ENCODE measurements at places on chromosomes 5 and 9. TPM values are rescaled to one million over a fixed set of nuclear protein-coding genes. Genes with fewer than 3 reads are reported as not detected.

GRCh38 chr9:76027416-76027815 lies 136.9 kb downstream of the PCSK5 start:
- no peak for DNase-seq

GRCh38 chr9:102514541-102514940 lies 480.6 kb upstream of the CYLC2 start:
- no peak for DNase-seq

DNA sequence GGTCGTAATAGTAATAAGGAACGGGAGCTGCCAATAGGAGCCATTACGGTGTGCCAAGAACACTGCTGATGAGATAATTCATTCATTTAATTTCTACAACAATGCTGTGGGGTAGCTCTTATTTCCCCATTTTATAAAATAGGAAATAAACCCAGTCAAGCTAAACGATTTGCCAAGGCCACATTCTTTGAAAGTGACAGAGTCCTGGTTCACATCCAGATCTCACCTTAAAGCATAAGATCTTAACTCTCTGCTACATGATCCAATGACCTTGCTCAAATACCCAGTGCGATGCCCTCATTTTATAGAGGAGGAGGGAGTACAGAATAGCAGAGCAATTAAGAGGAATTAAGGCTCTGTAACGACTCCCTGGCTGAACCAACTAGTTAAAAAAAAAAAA lies 5.0 kb downstream of the PDE6A start:
- no peak for DNase-seq

DNA sequence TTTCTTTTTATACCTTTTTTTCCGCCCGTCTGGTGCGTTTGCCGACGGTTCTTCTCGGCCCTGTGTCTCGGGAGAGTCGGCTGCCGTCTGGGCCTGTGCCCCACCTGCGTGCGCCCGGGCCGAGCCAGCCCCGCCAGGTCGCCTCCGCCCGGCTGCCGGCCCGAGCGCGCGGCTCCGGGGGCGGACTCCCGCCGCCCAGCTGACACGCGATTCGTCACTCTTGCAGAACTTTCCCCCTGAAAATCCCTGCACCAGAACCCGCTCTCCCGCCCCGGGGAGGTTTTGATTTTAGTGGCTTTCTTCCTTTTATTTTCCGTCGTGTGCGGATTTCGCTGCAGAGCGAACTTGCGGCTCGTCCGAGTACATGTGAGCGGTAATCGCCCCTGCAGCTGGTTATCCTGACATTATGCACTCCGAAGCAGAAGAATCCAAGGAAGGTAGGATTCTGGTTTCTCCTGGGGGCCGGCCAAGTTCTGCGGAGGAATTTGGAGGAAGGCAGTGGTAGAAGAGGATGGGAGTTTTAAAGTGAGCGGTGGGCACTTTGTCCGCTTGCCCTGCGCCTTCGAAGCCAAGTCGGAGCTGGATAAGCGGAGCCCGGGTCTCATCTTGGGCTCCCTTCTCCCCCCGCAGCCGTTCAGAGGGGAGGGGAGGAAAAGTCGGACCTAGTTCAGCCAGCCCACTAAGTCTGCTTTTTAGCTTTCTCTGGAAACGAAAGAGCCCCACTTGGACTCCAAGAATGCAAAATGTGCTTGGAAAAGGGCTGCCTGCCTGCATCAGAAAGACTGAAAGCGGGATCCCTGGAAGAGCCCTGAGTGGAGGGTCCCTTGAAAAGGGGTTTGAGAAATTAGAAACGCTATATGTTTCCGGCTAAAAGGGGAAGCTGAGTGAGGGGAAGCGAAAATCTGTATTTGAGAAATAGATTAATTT lies at the start of gene TNFAIP8:
TNFAIP8 (plus strand) TSS at position 335 of the 927 bp plus-strand sequence; CDS start at position 407, 72 bp downstream.
- DNase-seq: no peak

DNA sequence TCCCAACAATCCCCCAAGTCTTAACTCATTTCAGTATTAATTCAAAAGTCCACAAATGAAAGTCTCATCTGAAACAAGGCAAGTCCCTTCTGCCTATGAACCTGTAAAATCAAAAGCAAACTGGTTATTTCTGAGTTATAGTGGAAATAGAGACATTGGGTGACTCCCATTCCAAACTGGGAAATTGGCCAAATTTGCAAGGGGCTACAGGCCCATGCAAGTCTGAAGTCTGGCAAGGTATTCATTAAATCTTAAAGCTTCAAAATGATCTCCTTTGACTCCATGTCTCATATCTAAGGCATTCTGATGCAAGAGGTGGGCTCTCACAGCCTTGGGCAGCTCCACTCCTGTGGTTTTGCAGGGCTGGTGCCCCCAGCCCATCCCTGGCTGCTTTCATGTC lies 167.9 kb downstream of the HTR1A start:
- no peak for DNase-seq

DNA sequence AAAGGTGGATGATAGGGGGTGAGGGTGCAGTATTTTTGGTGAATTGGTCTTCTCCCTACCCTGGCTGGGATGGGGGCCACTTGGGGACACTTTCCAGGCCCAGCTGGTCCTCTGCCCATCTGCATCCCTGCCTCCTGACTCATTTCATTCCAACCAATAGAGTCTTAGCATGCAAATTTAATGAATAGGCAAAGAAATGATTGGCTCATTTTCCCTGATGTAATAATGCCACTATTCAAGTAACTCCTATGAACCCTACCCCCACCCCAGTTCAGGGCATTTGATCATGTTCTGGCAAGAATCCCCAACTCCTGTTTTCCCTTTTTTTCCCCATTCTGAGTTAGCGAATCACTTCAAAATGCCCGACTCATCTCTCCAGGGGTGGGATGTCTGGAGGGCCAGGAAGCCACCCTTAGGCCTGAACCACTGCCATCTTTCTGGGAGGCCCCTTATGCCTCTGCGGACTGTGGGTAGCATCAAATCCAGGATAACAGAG lies 56.7 kb downstream of the PCDH1 start:
- DNase-seq: no peak

DNA sequence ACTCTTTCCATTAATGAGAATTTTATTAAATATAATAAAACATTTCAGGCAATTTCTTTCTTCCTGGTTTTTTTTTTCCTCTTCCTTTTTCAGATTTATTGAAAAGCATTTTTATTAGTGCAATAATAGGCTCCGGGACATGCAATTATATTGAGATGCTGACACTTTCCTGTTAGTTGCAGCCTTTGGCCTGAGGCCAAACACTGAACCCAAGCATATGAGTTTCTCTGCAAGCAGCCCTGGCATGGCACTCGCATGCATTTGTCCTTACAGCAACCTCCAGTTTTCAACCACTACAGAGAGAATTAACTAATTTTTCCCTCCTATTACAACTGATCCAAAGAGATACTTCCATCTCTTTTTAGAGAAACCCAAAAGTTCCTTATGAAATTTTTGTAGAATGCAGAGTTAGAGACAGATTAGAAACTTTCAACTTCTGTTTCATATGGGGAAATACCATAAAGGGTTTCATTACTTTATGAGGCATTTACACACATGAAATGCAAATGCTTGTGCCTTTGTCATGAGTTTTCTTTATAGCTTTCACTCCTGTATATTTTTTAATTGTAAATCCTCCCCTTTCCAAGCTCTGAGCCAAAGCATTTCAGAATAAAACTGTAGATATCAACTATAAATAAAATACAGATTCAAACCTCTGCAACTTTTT lies 183.0 kb downstream of the CETN3 start:
- DNase-seq: no peak

Gene RBM22
- total RNA-seq: 30.1 TPM

Measured in suprapubic skin (tissue), 4 donors.